Midbrain (tissue), 1 donor: ENCODE measurements at places on chromosomes 5 and 9.

DNA sequence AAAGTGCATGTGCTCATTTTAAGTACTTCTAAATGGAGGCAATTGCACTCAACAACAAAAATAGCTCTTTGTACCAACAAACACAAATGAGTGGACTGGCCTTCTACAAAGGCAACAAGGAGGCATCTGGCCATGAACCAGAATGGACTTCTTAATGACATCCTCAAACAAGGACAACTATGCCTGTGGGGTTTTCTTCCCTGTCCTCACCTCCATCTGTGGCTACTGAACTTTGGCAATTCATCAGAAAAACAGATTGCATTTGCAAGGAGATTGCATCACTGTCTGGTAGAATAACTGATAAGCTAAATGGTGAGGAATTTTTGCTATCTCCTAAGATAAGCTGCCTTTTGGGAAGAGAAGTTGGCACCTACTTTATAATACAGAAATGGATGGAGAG is 447.3 kb upstream of the CCNG1 start:
- DNase-seq: no peak

- DNase-seq: no peak
Measured at GRCh38 chr5:99019812-99020697, 91.2 kb upstream of the CHD1 start.

GRCh38 chr9:9552665-9553064 is 1060.1 kb downstream of the PTPRD start:
- no peak for DNase-seq

- no peak for DNase-seq
Measured at GRCh38 chr5:35634326-35634725, 16.7 kb downstream of the SPEF2 start.

GRCh38 chr9:84894859-84895258 is 225.3 kb downstream of the NTRK2 start:
- DNase-seq: no peak

- DNase-seq: no peak
Measured at GRCh38 chr9:82382887-82383616, 394.5 kb downstream of the SPATA31D1 start.
